ENCODE measurements at places on chromosomes 4 and X.
A peak's percentile ranks its signal among the peaks of the same experiment; 100 is the strongest.

DNA sequence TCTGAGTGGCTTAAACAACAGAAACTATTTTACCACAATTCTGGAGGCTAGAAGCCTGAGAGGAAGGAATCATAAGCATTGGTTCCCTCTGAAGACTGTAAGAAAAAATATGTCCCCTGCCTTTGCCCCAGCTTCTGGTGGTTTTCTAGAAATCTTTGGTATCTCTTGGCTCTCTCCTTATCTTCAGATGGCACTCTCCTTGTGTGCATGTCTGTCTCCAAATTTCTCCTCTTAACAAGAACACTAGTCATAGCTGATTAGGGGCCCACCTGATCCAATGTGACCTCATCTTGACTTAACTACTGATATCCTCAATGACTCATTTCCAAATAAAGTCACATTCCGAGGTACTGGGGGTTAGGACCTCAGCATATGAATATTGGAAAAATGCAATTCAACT is 635.0 kb upstream of the NR3C2 start:
- H3K27me3 ChIP-seq: no peaks in the 10 kb centered on the region
- H3K27ac ChIP-seq: no peak overlapping the region
- no peak overlapping the region for H3K4me3 ChIP-seq
- DNase-seq: no peak
- no peaks in the 10 kb centered on the region for H3K36me3 ChIP-seq
- no peaks in the 10 kb centered on the region for H3K4me1 ChIP-seq

DNA sequence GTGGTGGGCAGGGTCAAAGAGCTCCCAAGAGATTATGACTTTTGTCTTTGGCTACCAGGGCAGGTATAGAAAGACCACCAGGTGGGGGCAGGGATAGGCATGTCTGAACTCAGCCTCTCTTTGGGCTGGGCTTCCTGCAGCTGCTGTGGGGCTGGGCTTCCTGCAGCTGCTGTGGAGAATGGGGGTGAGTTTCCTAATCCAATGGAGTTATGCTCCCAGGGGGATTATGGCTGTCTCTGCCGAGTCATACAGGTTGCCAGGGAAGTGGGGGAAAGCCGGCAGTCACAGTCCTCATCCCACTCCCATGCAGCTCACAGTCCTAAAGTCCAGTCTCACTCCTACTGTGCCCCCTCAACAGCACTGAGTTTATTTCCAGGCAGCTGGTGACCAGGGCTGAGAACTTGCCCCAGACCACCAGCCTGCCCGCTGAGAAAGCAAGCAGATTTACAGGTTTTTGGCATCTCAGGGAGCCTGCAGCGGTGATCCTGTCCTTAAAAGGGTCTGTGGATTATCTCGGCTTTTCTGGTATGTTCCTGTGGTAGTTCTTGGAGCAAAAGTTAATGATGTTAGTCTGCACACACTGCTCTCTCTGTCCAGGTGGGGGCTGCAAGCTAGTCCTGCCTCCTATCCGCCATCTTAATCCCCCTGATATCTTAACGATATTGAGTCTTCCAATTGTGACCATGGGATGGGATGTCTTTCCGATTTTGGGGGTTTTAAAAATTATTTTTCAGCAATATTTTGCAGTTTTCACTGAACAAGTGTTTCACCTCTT is 133.4 kb downstream of the RTL9 start:
- H3K27me3 ChIP-seq: peaks cover 12% of the 10 kb centered on the region
- no peak for DNase-seq
- no peaks in the 10 kb centered on the region for H3K4me1 ChIP-seq
- no peak overlapping the region for H3K27ac ChIP-seq
- H3K36me3 ChIP-seq: no peaks in the 10 kb centered on the region
- H3K4me3 ChIP-seq: no peak overlapping the region

DNA sequence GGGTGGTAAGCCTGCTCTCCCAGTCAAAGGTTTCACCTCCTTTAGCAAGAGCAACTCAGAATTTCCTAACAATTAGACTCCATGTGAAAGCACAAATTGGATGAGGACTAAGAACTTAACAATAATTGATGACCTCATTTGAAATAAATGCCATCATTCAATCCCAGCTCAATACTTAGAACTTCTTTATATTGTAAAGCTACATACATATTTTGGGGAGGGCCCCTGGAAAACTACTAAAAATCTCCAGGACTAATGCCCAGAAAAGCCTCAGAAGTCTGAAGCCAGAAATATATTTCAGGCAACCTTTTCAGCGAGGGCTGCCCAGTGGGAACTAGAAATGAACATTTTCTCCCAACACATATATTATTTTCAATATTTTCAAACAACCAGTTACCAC is 38.1 kb downstream of the AMOT start:
- H3K36me3 ChIP-seq: no peaks in the 10 kb centered on the region
- no peak overlapping the region for H3K4me3 ChIP-seq
- H3K27me3 ChIP-seq: no peaks in the 10 kb centered on the region
- no peaks in the 10 kb centered on the region for H3K4me1 ChIP-seq
- H3K27ac ChIP-seq: no peak overlapping the region
- DNase-seq: no peak

GRCh38 chr4:184768296-184768695 is 34.4 kb upstream of the CENPU start:
- H3K27me3 ChIP-seq: no peaks in the 10 kb centered on the region
- no peaks in the 10 kb centered on the region for H3K4me1 ChIP-seq
- DNase-seq: no peak
- no peak overlapping the region for H3K4me3 ChIP-seq
- peaks cover 5% of the 10 kb centered on the region for H3K36me3 ChIP-seq

DNA sequence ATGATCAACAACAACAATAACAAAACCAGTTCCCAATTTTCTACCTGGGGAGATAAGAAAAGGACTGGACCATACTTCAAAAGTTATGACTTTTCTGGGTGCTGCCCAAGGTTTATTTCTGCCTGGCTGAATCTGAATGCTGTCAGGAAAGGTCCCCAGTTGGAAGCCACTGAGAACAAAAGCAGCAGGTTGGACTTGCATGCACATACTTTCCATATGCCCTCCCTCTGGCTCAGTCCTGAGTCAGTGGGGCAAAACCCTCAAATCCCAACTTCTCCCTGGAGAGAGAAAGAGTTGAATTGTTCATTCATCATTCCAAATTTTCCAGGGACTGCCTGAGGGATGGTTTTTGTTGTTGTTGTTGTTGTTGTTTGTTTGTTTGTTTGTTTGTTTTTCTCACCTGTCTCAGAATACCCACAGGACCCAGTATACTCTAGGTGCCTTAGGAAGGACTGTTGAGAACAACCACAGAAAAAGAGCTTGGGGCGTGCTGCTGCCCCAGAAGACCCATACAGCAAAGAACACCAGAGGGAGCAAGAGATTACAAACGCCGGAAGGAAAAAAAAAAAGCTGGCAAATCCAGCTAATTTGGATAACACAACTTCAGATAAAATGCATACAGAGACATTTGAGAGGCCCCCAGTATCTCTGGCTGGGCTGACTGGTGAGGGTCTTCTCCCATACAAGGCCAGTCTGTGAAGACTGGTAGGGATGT is 138.9 kb upstream of the INPP4B start:
- no peak overlapping the region for H3K4me3 ChIP-seq
- H3K27ac ChIP-seq: no peak overlapping the region
- H3K4me1 ChIP-seq: peaks cover 7% of the 10 kb centered on the region
- DNase-seq: no peak
- H3K27me3 ChIP-seq: no peaks in the 10 kb centered on the region

- no peak overlapping the region for H3K4me3 ChIP-seq
- DNase-seq: no peak
Measured at GRCh38 chr4:77621254-77621653, 15.6 kb downstream of the CXCL13 start.

DNA sequence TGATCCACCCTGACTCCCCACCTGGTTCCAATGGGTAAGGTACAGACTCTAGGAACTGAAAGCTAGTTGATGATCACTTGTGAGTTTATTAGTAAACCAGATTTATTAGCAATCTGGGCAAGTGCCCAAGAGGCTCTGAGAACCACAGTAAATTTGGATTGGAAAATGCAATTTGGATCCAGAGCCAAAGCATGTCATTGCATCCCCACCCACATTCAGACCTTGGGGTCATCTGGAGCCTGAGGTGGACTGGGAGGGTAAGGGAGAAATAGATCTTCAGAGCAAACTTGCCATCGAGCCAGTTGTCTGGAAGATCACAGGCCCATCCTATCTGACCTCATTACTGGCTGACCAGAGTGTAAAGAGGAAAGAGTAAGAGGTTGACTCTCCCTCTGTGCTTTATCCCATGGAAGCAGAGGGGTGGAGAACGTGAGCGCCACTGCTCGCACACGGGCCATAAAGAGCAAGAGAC is 78.7 kb upstream of the RASGEF1B start:
- H3K4me1 ChIP-seq: no peaks in the 10 kb centered on the region
- H3K27ac ChIP-seq: peak overlapping the region; percentile 15
- H3K36me3 ChIP-seq: no peaks in the 10 kb centered on the region

DNA sequence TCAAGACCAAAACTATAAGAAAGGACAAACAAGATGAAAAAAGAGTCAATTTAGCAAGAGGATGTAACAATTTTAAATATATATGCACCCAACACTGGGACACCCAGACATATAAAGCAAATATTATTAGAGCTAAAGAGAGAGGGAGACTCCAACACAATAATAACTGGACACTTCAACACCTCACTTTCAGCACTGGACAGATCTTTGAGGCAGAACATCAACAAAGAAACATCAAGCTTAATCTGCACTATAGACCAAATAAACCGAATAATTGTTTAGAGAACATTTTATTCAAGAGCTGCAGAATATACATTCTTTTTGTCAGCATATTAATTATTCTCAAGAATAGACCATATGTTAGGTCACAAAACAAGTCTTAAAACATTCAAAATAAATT is 109.7 kb upstream of the TET2 start:
- H3K36me3 ChIP-seq: no peaks in the 10 kb centered on the region
- no peaks in the 10 kb centered on the region for H3K27me3 ChIP-seq
- no peaks in the 10 kb centered on the region for H3K4me1 ChIP-seq
- DNase-seq: no peak
- H3K4me3 ChIP-seq: no peak overlapping the region
- no peak overlapping the region for H3K27ac ChIP-seq

GRCh38 chr4:3644849-3645627 is 112.8 kb upstream of the LRPAP1 start:
- peaks cover 4% of the 10 kb centered on the region for H3K27me3 ChIP-seq
- H3K27ac ChIP-seq: no peak overlapping the region
- H3K4me3 ChIP-seq: no peak overlapping the region
- H3K36me3 ChIP-seq: no peaks in the 10 kb centered on the region

- no peak overlapping the region for H3K4me3 ChIP-seq
- no peaks in the 10 kb centered on the region for H3K27me3 ChIP-seq
- no peaks in the 10 kb centered on the region for H3K4me1 ChIP-seq
- DNase-seq: no peak
- no peak overlapping the region for H3K27ac ChIP-seq
- H3K36me3 ChIP-seq: no peaks in the 10 kb centered on the region
Measured at GRCh38 chr4:98779088-98779487, 120.7 kb upstream of the TSPAN5 start.

- no peak overlapping the region for H3K4me3 ChIP-seq
- H3K36me3 ChIP-seq: no peaks in the 10 kb centered on the region
- no peak overlapping the region for H3K27ac ChIP-seq
- no peak for DNase-seq
- H3K4me1 ChIP-seq: no peaks in the 10 kb centered on the region
Measured at GRCh38 chr4:135282676-135283075, 1081.1 kb upstream of the PABPC4L start.

GRCh38 chr4:91369116-91369515 is 934.6 kb upstream of the GRID2 start:
- no peaks in the 10 kb centered on the region for H3K4me1 ChIP-seq
- no peaks in the 10 kb centered on the region for H3K27me3 ChIP-seq
- no peak overlapping the region for H3K4me3 ChIP-seq

DNA sequence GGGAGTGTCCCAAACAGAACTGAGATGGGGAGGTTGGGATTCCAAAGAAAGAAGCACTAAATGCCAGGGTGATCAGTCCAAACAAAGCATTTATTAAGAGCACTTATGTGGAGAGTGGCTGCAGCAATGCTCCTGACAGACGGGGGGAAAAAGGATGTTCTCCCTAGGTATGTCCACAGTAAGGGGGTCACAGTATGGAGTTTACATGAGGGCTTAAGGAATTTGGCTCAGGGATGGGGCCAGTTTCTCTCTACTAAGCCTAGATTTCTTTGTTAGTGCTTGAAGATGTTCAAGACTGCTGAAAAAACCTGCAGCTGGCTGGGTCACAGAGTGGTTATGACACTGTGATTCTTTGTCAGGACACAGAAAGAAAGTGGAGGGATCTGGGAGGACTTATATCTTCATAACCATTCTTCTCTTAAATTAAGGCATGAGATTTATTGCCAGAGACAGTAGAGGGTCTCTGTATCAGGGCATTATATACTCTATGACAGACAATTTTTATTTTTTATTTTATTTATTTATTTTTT is 1468.0 kb downstream of the C4orf33 start:
- no peaks in the 10 kb centered on the region for H3K36me3 ChIP-seq
- H3K4me3 ChIP-seq: no peak overlapping the region
- no peaks in the 10 kb centered on the region for H3K4me1 ChIP-seq
- no peak for DNase-seq
- no peaks in the 10 kb centered on the region for H3K27me3 ChIP-seq
- H3K27ac ChIP-seq: no peak overlapping the region

DNA sequence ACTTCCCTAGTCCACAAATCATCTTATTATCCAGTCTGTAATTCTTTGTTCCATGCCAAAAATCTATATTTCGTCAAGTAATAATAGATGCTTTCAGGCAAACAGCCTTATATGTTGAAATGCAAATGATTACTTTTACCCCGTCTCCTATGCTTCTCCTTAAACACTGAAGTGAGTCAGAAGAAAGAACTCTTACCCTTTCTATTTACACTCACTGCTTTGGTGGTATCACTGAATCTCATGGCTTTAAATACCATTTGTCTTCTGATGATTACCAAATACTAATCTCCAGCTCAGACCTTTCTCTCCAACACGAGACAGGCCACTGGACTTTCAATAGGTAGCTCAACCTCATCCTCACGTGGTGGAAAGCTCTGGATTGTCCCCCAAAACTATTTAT is 558.1 kb downstream of the IL1RAPL1 start:
- no peak for DNase-seq
- H3K27ac ChIP-seq: no peak overlapping the region
- no peaks in the 10 kb centered on the region for H3K36me3 ChIP-seq
- no peaks in the 10 kb centered on the region for H3K4me1 ChIP-seq
- H3K27me3 ChIP-seq: no peaks in the 10 kb centered on the region

- no peaks in the 10 kb centered on the region for H3K4me1 ChIP-seq
- no peaks in the 10 kb centered on the region for H3K36me3 ChIP-seq
- H3K27ac ChIP-seq: no peak overlapping the region
- no peaks in the 10 kb centered on the region for H3K27me3 ChIP-seq
Measured at GRCh38 chr4:95231681-95232080, 317.1 kb downstream of the UNC5C start.

DNA sequence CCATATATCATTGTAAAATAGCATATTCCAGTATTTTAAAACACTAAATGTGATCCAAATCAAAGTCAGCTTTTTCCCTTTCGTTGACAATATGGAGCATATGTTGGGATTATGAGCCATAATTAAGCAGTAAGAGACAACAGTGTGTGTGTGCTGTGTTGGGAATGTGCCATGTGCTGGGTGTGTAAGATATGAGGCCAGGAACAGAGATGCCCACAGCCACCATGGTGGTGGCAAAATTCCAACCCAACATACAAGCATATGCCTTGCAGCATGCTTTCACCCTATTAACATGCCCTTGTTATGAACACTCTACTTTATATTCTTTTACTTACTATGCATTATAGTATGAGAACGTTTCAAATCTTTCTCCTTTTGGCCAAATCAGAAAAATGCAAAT is 1560.4 kb upstream of the TENM3 start:
- DNase-seq: no peak
- no peak overlapping the region for H3K4me3 ChIP-seq
- H3K36me3 ChIP-seq: no peaks in the 10 kb centered on the region
- no peaks in the 10 kb centered on the region for H3K27me3 ChIP-seq
- H3K4me1 ChIP-seq: no peaks in the 10 kb centered on the region

Data from heart left ventricle (tissue), 16 donors.